T-helper 17 cell (primary cell): ENCODE measurements at places on chromosomes 1 and 21. TPM values are rescaled to one million over a fixed set of nuclear protein-coding genes. Genes with fewer than 3 reads are reported as not detected.

Gene BCAN
- not detected for total RNA-seq

Gene MECR
- 7.6 TPM for total RNA-seq

Gene LCE7A
- total RNA-seq, result not detected

DNA sequence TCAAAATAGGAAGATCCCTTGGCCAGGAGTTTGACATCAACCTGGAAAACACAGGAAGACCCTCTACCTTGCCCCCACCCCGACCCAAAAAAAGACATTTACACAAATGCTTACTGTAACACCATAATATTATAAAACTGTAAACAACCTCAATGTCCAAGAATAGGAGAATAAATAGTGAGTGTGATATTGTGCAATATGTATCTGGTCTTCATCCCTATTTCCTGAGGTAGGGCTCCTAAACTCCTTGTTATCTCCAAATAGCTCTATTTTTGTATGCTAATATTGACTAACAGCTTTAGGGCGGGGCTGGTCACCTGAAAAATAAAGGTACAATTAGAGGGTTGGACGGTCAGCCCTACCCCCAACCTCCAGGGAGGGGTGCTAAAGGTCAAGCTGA lies 23.5 kb downstream of the RSBN1 start:
- H3K27me3 ChIP-seq, result no peaks in the 10 kb centered on the region
- H3K4me3 ChIP-seq, result no peak overlapping the region
